ENCODE measurements at places on chromosomes 12 and 14. TPM values are rescaled to one million over a fixed set of nuclear protein-coding genes. Genes with fewer than 3 reads are reported as not detected.

- ATAC-seq, result no peak
Measured at GRCh38 chr12:63086149-63086915, 64.7 kb downstream of the AVPR1A start.

GRCh38 chr12:31390991-31391390, 65.0 kb upstream of the SINHCAF start:
- no peak for ATAC-seq

The GZMB gene
- 2.9 TPM for total RNA-seq

The GPR162 gene
- total RNA-seq, result 3.8 TPM

DNA sequence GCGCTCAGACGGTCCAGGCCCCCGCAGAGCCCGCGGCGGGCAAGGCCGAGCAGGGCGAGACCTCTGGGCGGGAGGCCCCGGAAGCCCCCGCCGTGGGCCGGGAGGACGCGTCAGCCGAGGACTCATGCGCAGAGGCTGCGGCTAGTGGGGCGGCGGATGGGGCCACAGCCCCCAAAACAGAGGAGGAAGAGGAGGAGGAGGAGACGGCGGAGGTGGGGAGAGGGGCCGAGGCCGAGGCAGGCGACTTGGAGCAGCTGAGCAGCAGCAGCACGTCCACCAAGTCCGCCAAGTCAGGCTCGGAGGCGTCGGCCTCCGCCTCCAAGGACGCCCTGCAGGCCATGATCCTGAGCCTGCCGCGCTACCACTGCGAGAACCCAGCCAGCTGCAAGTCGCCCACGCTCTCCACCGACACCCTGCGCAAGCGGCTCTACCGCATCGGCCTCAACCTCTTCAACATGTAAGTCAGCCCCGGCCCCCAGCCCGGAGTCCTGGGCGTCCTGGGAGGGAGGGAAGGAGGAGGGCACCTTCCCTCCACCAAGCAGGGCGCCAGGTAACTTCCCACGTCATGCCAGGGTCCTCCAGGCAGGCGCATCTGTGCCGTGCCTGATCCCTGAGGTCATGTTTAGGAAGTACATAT, 72.4 kb downstream of the IQSEC3 start:
- no peak for ATAC-seq

The TSPAN19 gene
- total RNA-seq, result not detected

DNA sequence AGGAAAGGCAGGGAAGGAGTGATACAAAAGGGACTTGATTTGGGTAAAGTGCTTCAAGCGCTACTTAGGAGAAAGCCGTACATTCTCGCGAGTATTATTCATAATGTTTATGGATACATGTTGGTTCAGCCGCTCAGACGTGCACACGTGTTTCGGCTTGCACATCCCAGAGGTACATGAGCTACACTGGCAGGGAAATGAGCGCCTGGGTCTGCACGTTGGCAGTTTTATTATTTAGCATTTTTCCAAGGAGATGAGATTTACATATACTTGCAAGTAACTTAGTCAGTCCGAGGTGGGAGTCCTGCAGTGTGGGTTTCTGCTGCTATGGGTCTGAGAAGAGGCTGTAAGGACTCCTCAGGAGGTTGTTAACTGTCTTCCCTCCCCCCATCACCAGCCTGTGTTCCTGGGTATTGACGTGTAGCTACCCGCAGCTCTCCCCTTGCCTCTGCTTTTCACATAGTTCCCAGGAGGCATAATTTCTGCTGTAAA, 1.5 kb downstream of the PRKCH start:
- ATAC-seq, result no peak

DNA sequence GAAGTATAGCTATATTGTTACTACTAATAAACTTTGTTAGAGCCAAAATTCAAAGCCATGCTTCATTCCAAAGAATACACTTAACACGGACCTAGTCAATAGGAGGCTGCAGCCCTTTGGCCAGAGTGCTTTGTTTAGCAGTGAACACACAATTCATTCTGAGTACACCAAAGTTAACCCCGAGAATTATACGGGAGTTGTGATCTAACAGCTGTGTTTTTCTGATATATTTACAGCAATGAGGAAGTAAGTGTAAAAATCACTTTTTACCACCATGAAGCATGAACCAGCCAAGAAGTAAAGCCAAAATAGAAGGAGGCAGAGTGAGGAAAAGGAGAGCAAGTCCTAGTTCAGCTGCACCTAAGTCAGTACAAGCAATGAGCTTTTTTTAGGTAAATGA, 156.8 kb upstream of the PDE3A start:
- ATAC-seq, result no peak

The KRT2 gene
- total RNA-seq, result not detected

GRCh38 chr12:79514730-79515529, 175.8 kb downstream of the PAWR start:
- no peak for ATAC-seq

- peak; percentile 30 for ATAC-seq
Measured at GRCh38 chr14:34461334-34462131, 507 bp downstream of the SPTSSA start.

The TMEM117 gene
- total RNA-seq, result 14.1 TPM

DNA sequence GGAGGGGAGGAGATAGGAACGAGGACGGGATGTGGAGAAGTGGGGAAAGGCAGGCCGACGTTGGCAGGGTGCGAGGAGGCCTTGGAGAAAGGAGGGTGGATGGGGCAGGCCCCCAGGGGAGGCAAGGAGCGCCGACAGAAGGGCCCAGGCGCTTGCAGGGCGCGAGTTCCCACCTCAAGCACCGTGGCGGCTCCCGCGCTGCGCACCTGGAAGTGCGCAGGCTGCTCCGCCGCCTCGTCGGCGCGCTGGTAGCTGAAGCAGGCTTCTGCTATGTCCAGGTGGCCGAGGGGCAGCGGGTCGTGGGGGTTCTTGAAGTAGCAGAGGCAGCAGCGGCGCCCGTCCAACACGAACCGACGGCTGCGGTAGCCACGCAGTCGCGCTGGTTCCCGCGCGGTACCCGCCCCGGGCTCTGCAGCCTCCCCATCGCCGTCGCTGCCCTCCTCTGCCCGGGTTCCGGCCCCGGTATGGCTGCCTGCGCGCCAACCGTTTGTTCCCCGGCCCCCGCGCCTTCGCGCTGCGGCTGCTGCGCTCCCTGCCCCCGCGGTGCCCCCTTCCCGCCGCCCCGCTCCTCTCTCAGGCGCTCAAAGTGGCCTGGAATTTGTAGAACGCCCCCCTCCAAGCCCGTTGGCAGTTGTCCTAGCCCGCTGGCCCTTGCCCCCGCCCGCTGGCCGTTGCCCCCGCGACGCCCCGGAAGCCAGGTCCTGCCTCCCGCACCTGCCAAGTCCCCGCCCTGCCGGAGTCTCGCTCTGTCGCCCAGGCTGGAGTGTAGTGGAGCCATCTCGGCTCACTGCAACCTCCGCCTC, 1.1 kb upstream of the ACTR6 start:
- ATAC-seq, result peak; percentile 84

The RNASE9 gene
- total RNA-seq, result not detected

DNA sequence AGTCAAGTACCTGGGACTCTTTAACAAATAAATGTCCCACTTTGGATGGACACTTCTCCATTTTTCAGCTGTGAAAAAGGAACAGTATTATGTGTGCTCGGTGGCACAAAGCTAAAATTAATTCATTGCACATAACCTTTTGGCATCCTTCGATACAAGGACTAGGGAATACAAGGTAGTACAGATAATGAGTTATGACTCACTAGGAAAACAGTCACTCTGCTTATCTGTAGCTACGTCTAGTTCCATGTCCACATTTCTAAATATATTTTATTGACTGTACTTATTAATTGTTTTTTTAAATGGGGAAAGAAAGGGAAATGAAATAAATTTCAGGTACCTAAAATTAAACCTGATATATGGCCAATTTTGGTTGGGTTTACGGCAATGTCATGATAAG, 35.2 kb upstream of the RIC8B start:
- ATAC-seq, result no peak

DNA sequence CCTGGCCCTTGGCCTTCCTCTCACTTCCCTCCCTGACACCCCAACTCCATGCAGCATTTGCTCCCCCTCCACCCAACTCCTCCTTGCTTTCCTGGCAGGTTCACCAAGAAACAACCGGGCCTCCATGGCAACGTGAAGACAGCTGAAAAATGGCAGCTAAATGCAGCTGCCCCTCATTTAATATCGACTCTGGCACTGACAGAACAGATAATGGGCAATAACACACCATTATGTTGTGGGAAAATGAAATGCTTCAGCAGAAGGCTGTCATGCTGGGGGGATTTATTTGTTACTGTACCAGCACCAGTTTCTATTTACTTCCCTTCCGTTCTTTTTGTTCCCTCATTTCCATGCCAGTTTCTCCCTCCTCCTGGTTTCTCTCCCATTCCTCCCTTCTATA, 440.8 kb downstream of the NRXN3 start:
- no peak for ATAC-seq

DNA sequence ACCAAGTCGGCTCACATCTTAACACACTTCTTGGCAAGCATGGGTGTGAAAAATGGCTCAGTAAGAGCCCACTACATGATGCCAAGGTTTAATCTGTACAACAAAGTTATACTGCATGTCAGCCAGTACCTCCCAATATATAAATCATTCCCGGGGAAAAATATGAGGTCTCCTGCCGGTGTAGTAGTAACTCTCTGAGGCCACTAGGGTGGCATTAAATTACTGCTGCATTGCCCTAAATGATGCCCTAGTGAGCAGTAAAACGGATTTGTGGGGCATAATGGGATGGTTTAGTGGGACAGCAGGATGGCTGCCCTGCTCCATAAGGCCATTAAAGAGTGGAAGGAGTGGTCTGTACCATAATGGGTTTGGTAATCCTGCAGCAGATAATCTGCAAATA, 267.7 kb downstream of the MED13L start:
- no peak for ATAC-seq

The GALNT9 gene
- total RNA-seq, result not detected

The DYRK4 gene
- 43.1 TPM for total RNA-seq

The ZNF385A gene
- total RNA-seq, result 16.4 TPM

DNA sequence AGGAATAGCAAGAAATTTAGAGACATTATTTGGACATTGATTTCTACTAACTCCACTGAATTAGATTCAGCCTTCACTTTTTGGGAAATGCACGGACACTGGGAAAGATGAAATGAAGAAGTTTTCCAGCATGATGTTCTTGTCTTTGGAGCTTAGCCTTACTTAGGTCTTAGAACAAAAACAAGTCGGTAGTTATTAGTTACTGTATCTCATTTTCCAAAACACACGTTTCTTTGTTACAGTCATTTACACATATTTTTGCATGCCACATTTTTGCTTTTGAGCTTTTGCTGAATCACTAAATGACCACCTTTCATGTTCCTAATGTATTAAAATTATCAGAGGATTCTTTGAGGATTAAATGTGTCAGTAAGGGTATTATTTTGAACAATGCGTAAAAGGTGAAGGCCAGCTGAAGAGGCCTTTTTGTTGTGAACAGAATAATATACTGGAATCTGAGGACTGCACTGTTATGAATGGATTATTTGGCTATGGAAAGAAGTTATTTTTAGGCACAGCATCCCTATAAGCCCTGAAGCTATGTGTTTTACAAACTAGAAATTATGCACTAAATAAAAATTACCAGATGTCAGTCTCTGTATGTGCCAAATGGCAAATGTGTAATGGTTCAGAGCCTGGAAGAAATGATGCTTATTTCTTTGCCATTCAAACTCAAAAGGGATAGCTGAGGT, 138.2 kb downstream of the SRGAP1 start:
- no peak for ATAC-seq

- ATAC-seq, result no peak
Measured at GRCh38 chr14:104554608-104555429, 24.7 kb upstream of the C14orf180 start.

- no peak for ATAC-seq
Measured at GRCh38 chr12:9809866-9810265, 17.4 kb upstream of the KLRF1 start.

The KRT77 gene
- total RNA-seq, result not detected

The COX8C gene
- not detected for total RNA-seq

The PTGER2 gene
- 24.2 TPM for total RNA-seq

DNA sequence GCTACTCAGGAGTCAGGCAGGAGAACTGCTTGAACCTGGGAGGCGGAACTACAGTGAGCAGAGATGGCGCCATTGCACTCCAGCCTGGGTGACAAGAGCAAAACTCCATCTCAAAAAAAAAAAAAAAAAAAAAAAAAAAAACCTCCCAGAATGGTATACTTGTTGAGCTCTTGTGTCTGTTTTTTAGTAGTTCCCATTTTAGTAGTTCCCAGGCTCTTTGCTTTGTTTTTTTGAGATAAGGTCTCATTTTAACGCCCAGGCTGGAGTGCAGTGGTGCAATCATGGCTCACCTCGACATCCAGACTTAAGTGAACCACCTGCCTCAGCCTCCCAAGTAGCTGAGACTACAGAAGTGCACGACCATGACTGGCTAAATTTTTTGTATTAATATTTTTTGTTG, 13.4 kb downstream of the ATXN2 start:
- no peak for ATAC-seq

DNA sequence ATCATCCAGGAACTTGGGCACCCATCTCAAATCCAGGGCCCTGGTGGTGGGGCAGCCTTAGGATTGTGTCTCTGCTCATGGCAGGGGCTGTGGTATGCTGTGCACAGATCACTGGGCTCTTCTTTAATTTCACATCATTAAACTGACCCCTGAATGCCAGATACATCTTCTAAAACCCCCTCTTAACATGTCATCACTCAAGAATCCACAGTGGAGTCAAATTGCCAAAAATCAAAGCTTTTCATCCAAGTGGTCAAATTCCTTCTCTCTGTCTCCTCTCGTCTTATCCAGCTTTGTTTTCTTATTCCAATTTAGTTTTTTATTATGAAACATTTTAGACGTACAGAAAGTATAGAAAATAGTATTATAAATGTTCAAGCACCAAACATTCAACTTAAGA, 97.5 kb downstream of the ADCK1 start:
- ATAC-seq, result no peak

DNA sequence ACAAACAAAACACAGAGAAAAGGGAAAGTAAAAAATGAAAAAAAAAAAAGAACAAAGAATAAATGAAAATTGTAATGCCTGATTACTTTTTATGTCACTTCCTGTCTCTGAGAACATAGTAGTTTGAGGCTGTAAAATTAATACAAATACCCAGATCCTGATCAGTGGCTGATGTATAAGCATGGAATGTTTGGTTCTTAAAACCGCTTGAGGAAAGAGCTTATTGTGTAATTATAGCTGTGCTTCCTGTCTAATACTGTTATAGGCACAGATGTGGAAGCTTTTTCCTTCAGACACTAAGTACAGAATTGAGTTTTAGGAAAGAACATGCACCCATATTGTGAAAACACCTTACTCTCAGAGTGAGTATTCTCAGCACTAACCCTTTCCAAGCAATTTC, 86.9 kb downstream of the AVPR1A start:
- no peak for ATAC-seq

GRCh38 chr14:22974530-22975313, 7.6 kb downstream of the AJUBA start:
- ATAC-seq, result no peak

All from gastroesophageal sphincter (tissue), 4 donors.